ENCODE measurements at places on chromosomes 4 and X.
A peak's percentile ranks its signal among the peaks of the same experiment; 100 is the strongest.

- no peak for DNase-seq
These were observed 38.0 kb upstream of the IL21 start for GRCh38 chr4:122658818-122659295.

- DNase-seq, result no peak
These were observed 511.5 kb upstream of the FAM241A start for GRCh38 chr4:111633663-111634266.

- DNase-seq, result no peak
These were observed 85.7 kb downstream of the CRLF2 start for GRCh38 chrX:1126738-1127137.

DNA sequence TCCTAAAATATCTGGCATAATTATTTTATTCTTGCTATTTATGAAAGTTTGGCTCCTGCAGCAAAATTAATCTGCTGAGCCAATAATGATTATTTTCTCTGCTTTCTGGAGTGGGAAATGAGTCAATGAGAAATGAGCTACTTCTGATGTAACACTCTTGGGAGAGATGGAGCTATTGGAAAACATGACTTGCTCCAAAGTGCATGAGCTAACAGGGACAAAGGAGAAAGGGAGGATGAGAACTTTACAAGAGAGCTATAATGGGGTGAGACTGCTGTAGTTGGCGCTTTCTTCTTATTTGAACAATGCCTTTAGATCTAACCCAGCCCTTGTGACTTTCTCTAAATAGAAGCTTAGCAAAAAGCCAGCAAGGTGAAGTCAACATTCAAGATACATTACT, 615.1 kb downstream of the ANKRD50 start:
- DNase-seq, result no peak

DNA sequence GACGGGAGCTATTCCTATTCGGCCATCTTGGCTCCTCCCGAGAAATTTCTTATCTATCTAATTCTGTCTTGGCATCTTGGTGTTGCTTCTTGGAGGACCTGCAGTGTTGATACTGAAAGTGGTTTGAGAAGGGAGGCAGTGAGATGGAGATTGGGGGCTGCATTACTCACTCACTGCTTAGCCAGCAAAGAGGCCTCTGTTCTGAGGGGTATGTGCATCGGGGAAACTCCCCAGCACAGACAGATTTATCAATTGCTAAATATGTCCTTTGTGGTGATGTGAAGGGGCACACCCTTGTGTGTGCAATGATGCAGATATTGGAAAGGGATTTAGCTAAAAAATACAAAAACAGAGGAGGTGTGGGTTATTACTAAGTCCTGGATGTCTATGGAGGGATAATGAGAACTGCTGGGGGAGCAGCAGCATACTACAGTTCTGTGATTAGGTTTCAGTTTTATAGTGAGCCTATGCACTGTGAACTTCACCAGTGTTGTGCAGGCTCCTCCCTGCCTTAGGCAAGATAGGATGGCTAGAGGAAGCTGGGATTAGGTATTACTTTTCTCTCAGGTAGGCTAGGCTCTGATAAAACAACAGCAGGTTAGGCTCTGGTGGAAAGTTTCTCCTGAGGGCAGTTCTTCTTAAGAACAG, 279.0 kb downstream of the HS3ST1 start:
- peak; percentile 4 for DNase-seq

GRCh38 chr4:153531976-153532626, 65.9 kb downstream of the TMEM131L start:
- DNase-seq, result peak; percentile 36

- no peak for DNase-seq
These were observed 23.4 kb downstream of the ZFYVE28 start for GRCh38 chr4:2395038-2395437.

DNA sequence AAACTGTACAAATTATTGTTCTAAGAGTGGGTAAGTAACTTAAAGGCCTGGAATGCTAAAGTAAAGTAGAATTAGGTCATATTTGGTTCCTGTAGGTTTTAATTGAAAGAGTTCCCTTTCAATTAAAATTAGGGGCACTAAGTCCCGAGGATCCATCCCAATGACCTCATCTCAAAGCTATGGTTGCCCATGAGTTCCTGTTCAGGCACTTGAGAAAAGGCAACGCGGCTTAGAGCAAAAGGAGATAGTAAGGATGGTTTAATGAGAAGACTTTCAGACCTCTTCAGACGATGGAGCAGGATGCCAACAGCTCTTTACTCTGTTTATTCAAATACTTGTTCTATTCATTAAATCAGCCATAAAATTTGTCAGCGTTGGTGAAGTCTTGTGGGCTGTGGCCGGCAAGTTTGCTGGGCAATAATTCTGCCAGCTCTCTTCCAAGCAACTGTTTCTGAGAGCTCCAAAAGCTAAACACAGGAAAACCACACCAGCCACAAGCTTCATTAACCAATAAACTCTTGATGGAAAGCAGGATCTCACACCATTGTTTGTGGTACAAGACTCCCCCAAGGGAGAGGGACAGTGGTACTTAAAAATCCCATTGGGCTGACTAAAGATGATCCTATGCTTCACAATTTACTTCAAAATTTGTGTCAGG, 167.4 kb downstream of the COL4A6 start:
- no peak for DNase-seq

- no peak for DNase-seq
These were observed 112.3 kb upstream of the BANK1 start for GRCh38 chr4:101678180-101678579.

GRCh38 chrX:25869761-25870160, 268.4 kb upstream of the MAGEB18 start:
- no peak for DNase-seq

DNA sequence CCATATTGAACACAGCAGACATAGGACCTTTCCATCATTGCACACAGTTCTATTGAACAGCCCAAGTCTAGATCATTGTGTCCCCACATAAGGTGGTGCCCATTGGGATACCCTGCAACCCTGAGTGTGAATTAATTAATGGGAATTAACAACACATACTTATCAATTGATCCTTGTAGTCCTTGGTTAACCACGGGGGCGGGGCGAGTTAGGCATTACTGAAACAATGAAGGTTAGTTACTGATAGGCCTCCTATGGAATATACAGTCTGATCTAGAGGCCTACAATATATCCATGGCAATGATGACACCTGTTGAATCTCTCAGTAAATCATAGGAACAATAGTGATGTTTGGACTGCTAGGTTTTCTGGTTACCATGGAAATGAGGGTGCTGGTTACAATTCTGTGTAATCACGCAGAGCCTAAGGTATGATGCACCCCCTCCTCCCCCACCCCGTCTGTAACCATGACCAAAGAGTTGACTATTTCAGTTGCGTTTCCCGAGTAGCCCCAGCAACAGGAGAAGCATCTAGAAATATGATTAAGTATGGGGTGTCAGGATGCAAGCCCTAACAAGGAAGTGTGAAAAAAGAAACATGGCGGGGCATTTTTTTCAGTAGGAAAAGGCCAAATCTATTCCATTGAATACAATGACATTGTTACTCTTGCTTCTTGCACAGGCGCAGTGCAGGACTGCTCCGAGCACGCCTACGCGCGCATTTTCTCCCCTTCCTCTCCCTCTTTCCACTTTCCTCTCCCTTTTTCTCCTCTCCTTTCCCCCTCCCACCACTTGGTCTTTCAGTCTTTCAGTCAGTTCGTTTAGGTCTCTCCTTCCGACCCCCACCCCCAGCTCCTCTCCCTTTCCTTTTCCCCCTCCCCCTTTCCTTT, 677 bp upstream of the NONO start:
- no peak for DNase-seq

DNA sequence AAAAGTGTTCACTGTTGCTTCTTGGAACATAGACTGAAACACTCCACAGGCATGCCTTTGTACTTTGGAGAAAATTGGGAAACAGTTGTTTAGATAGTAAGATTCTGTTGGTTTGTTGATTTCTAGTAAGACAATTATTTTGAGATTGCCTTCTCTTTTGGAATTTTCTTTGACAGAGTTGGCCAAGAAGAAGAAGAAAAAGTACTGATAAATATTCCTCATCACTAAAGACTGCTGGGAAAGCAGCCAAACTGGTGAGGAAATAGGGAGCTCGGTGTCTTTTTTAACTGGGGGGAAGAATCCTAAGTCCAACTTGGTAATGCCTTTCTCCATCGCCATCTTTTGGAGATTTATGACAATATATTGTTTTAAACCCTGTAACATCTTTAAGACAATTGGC, 370.7 kb downstream of the GPAT3 start:
- DNase-seq, result no peak

DNA sequence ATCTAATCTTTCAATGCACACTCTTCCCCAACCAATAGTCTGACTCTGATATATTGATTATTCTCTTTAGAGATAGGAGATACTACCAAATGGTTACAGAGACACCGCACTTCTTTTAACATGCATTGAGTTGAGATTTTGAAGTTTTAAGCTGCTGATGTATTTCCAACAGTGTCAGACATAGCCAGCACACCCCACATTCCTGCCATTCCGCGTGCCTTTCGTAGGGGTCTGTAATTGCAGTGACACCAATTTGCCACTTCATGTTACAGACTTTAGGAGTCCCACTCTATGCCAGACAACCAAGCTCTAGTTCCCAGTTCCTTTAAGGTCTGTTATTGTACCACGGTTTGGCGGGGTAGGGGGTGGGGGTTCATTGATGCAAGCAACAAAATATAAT, 618.2 kb upstream of the FRG1 start:
- DNase-seq, result no peak

- DNase-seq, result no peak
These were observed 69.7 kb upstream of the MAMLD1 start for GRCh38 chrX:150293311-150294013.

- DNase-seq, result no peak
These were observed 16.9 kb upstream of the ANOS1 start for GRCh38 chrX:8748855-8749254.

- DNase-seq, result no peak
These were observed 10.7 kb upstream of the TMEM164 start for GRCh38 chrX:109992203-109992602.

- no peak for DNase-seq
These were observed 126.5 kb downstream of the KIT start for GRCh38 chr4:54784161-54784671.

GRCh38 chrX:47574547-47575301, 7.5 kb upstream of the TIMP1 start:
- DNase-seq, result no peak

GRCh38 chrX:77668391-77669237, 117.4 kb downstream of the ATRX start:
- DNase-seq, result no peak

DNA sequence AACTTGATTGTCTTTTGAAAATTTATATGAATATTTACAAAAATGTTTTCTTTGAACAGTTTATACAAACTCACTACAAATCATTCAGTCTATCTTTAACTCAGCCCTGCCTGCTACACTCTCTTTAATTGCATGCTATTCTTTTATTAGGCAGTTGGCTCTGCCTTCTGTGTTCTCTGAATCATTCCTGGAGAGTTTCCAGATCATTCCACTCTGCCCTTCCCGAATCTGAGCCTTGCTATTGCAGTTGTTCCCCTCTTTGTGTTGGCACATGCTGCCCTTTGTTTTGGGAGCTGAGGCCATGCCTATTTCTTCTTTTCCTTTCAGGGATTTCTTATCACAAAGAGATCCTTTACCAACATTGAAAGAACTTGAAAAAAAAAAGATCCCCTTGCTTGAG, 8.7 kb upstream of the TECRL start:
- no peak for DNase-seq

DNA sequence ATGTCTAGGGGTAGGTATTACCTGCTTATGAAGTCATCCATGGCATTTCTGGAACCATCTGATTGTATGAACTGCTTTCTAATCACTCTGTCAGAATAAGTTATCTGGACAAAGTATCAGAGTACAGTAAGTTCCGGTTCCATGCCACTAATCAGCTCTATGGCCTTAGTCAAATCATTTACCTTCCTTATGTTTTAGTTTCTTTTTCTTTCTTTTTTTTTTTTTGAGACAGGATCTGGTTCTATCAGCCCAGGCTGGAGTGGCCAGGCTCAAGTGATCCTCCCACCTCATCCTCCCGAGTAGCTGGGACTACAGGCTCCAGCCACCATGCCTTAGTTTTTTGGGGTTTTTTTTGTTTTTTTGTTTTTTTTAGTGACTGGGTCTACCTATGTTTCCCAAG, 11.5 kb downstream of the XIAP start:
- DNase-seq, result no peak

DNA sequence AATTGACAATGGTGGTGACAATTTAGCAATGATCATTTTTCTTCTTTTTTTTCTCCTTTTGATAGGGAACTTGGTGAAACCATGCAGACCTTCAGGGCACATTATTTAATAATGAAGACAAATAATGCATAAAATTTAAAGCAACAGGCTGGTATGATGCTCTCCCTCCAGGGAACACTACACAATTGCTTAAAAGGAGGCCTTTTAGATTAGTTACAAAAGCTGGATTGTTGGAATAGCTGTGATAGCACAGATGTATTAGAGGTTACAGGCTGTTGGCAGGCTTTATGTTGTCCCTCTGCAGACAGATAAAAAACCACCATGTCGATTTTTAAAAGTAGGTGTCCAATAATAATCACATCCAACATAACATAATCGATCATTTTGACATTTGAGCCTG, 307.0 kb downstream of the ADGRL3 start:
- no peak for DNase-seq

DNA sequence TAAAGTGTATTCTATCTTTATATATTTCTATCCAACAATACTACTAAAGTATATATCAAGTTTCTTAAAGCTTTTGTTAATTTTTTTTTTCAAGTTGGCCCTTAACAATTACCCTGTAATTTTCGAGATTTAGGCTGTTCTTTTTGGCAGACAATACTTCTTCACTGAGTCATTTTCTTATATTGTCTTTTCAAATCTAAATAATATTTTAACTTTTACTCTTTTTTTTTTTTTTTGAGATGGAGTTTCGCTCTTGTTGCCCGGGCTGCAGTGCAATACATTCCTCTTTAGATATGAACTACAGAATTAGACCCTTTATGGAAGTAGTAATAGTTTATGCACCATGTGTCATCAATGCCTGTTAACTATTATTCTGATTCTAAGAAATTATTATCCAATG, 120.7 kb downstream of the GLRA3 start:
- DNase-seq, result no peak

GRCh38 chrX:10111364-10112148, 45.2 kb upstream of the CLCN4 start:
- no peak for DNase-seq

DNA sequence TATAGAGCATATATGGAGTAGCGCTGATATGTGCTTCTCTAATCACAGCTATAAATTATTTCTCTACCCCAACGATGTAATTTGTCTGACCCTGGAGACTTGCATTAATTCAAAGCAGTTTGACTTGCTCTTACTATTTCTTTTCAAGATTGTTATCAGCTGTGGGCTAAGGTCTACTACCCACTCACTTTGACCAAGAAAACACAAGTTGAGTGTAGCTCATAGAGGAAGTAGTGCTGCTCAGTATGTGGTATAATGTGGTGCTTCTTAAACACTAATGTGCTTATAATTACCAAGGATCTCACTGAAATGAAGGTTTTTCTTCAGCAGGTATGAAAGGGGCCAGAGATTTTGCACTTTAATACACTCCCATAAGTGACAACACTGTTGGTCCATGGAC, 70.1 kb downstream of the INPP4B start:
- DNase-seq, result no peak

DNA sequence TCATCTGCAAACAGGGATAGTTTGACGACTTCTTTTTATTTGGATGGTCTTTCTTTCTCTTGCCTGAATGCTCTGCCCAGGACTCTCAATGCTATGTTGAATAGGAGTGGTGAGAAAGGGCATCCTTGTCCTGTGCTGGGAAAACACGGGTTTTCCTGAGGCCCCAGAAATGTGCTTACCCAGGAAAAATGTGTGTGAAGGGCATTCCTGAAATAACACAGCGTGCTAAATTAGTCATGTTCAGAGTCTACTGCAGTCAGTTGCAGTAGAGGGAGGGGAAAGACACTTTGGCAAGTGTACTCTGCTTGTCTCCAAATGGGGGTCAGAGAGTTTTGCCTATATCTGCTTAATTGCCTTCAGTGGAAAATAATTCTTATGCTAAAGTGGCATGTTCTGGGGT, 153.9 kb downstream of the CCNG2 start:
- no peak for DNase-seq
